ENCODE measurements at places on chromosomes 11 and 22.

DNA sequence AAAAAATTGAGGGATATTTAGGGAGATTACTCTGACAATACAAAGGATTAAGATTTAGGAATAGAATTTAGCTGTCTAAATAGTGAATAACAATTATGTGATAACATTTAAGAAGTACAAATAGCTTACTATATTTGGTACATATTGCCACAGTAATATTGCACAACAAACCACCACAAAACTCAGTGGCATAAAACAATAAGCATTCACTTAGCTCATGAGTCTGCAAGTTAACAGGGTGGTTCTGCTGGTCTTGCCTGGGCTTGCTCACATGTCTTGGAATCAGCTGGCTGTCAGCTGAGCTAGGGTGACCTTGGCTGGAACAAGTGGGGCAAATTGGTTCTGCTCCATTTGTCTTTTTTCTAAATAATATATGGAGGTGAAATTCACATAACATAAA lies 115.1 kb downstream of the DCDC1 start:
- DNase-seq: no peak

- no peak for DNase-seq
Measured at GRCh38 chr11:113376156-113376555, 11.4 kb upstream of the ANKK1 start.

DNA sequence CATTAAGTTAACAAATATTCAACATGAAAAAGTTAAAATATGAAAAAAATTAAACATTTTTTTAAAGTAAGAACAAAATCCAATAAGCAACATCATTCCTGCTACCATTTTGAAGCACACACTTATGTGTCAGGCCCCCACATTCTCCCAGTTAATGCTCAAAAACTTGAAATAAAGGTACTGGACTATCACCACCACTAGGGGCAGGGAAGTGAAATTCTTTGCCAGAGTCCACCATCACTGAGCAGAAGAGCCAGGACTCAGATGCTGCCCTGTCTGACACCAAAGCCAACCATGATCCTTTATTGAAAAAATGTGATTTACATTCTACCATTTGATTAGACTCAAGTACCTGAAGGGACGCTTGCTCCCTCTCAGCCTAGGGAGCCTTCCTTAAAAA lies 39.1 kb downstream of the PITPNB start:
- no peak for DNase-seq

DNA sequence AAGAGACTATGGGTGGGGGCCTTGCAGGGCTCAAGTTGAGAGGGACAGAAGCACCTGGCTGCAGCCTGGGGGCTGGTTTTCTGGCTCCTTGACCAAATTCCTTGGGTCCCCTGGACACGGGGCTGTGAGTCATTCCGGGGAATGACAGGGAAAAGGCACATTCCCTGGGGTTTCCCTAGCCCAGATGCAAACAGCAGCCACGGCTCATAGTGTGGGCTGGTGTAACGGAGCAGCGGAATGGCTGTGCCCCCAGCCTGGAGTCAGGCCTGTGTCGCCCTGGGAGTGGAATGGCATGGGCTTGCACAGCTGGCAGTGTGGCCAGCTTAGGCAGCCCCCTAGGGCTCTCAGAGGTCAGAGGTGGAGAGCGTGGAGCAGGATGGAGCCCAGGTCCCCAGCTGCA lies 77.6 kb upstream of the KCNQ1OT1 start:
- no peak for DNase-seq

GRCh38 chr11:15911377-15912044 lies 444.8 kb downstream of the SOX6 start:
- DNase-seq: no peak

DNA sequence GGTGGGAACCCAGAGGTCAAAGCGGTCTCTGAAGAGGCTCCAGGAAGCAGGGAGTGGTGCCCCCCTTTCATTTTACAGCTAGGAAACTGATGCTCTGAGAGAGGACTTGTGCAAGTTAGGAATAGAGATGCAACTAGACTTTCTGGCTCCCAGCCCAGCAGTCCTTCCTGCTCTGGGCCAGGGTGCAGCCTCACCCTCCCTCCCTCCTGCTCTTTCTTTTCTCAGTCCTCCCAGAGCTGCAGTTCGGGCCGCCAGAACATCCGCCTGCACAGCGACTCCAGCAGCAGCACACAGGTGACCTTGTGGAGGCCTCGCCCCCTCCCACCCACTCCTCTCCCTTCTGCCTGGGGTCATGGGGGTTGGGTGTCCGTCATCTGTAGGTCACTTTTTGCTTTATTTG lies 51.5 kb downstream of the LHFPL7 start:
- no peak for DNase-seq

DNA sequence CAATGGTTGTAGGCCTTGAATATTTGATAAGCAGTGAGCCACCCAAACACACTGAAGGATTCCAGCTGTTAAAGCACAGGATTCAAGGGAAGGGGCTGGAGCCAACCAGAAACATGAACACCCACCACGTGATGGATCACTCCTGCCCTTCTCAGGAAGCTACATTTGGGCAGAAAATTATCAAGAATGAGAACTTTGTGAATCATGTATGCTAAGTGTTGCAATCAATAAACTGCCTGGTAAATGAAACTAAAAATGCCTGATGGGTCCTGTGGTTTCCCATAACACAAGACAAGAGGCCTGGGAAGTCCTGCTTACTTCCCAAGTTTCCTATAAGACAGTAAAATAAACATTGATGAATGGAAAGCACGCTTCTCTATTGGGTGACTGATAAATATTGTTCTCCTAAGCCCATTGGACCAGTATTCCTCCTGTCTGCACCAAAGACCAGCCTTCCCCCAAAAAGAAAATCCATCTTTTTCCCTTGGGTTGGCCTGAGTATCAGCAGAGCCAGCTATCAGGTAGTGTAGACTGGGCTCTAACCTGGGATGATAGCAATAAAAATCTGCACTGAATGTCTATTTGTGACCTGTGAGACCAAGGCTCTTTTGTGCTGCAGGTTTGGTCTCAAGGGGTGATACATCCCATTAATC lies 98.4 kb downstream of the CCDC83 start:
- no peak for DNase-seq

DNA sequence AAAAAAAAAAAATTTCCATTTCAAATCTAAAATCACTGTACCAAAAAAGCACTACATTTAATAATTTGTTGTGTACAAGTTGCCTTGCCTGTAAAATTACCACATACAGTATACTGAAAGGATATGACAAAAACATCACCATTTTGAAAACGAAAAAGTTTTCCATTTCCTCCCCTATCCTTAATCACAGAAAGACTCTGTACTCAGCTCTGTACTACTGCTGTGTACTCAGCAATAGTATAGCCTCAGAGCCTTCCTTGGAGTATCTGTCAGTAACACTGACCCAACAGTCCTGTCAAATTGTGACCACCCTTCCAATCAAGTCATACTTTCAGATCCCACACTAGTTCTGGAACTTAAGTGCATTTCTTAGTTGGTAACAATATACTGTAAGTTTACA lies 48.0 kb downstream of the CELF1 start:
- DNase-seq: no peak

DNA sequence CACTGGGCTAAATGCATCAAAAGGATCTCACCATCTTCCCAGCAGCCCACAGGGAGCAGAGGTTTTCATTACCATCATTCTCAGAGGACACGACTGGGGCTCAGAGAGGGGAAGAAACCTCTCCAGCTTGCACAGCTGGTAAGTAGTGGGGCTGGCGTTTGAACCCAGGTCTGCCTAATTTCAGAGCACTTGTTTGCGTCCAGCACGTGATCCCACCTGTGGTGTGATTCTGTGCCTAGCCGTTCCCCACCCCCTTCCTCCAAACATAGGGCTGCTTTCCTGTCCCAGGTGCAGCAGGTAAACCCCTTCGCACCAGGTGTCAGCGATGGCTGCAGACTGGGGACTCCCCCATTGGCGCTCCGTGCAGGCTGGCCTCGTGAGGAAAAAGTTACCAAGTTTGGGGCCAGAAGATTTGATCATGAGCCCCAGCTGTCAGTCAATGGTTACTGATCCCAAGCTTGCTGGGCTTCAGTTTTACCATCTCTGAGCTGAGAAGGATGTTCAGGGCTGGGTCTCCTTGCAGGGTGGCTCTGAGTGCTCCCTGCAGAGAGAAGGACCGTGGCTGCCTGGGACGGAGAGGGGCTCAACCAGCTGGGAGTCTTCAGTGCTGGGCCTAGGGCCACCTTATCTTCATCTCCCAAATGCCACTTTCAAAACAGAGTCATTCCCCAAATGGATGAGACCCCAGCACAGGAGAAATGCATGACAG lies 445.6 kb downstream of the TBC1D22A start:
- no peak for DNase-seq

DNA sequence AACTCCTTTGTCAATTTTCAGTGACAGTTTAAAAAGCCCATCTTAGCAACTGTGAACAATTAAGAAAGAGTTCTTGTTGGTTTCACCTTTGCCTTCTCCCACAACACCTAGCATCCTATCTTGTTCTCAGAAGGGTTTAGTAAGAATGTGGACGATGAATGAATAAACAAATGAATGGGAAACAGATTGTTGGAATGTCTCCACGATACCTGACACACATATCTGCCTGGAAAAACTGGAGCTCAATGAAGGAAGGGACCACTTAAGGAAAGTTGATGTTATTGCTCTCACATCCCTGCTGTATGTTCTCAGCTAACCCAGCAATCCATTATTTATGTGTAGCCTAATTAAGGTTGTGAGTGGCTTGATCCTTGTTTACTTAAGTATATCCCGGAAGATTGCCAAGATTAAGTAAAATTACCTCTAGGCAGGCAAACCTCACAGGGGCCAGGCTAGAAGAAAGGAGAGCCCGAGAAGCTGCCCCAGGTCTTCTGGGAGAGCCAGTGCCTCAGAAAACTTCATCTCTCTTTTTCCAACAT lies 286.4 kb downstream of the NXPE2 start:
- DNase-seq: no peak

DNA sequence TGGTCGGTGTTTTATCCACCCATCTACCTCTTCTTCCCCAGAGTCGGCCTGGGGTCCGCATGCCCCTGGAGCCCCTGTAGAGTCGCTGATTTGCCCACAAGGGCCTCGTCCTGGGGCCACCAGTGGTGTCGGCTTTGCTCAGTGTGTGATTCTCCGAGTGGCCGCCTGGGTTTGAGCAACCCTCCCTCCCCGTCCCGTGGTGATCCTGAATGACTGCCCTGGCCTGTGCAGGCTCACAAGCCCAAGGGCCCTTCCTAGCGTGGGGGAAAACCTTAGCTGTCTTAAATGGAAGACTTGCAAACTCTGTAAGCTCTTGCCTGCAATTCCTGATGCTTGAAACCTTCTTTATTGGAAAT lies 128.3 kb downstream of the OSBP2 start:
- no peak for DNase-seq

GRCh38 chr11:69651834-69652620 lies 11.1 kb downstream of the CCND1 start:
- no peak for DNase-seq

GRCh38 chr11:18749681-18750319 lies 23.8 kb upstream of the IGSF22 start:
- DNase-seq: no peak

DNA sequence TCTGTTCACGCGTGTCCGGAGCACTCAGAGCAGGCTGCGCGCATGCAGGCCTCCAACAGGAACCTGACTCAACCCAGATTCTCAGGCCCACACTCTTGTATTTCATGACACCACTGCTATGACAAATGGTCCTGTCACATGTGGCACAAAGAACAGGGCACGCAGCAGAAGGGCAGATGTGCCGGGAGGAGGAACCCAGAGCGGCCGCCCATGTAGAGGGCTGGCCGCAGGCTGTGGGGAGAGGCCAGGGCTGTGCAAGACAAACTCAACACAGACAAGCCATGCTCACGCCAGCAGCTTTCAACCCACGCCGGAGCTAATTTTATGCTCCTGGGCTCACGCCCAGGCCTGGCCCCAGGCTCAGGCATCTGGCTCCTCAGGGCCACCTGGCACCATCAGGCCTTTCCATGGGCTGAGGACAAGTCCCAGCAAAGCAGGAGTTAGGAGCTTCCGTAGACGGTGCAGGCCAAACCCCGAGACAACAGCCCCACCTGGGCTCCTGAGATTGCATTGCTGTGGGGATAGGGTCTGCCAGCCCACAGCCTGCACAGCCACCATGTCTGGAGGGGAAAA lies 40.0 kb downstream of the DUSP8 start:
- DNase-seq: no peak

DNA sequence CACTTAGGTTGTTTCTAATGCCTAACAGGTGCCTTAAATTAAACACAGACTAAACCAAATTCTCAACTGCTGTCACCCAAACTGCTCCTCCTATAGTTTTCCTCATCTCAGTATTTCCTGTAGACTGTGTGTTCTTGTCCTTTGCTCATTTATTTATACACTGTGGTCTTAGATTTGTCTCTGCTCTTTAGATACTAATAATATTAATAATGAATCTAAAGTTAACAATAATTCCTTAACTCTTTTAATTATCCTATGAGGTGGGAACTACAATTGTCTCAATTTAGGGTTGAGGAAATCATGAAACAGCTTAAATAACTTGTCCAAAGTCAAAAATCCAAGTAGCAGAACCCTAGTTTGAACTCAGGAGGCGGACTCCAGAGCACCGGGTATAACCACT lies 43.9 kb upstream of the YPEL1 start:
- no peak for DNase-seq

DNA sequence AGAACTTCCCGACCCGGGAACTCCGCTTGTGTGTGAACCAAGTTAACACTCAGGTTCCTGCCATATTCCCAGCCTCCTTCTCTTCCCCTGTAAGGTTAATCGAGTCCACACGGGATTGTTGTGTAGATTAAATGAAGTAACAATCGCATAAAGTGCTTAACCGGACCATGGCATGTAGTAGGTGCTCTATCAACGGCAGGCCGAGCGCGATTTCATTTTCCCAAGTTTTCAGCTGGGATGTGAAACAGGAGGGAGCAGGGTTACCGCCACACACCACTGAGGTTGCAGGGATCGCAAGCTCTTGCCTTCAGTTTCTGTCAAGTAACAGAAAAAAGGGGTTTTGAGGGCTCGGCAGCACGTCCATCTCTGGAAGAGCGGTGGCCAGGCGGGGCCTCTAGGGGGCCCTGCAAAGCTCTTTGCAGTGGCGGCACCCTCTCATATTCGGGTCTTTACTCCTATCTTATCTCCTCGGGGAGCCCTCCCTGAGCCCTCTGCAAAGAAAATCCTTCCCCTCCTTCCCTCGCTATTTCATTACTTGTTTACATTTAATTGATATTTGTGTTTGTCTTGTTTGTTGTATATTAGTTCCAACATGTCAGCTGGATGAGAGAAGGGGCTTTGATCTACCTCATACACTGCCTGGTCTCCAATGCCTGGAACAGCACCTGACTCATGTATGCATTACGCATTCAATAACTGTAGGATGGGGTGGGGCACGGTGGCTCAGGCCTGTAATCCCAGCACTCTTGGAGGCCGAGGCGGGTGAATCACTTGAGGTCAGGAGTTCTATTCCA lies 816 bp upstream of the PLEKHA7 start:
- peak; percentile 16 for DNase-seq

- DNase-seq: no peak
Measured at GRCh38 chr11:130504317-130504716, 55.9 kb downstream of the ADAMTS15 start.

- no peak for DNase-seq
Measured at GRCh38 chr11:64674774-64675173, 48.2 kb downstream of the NRXN2 start.
